ENCODE measurements at places on chromosomes 11 and 22.

DNA sequence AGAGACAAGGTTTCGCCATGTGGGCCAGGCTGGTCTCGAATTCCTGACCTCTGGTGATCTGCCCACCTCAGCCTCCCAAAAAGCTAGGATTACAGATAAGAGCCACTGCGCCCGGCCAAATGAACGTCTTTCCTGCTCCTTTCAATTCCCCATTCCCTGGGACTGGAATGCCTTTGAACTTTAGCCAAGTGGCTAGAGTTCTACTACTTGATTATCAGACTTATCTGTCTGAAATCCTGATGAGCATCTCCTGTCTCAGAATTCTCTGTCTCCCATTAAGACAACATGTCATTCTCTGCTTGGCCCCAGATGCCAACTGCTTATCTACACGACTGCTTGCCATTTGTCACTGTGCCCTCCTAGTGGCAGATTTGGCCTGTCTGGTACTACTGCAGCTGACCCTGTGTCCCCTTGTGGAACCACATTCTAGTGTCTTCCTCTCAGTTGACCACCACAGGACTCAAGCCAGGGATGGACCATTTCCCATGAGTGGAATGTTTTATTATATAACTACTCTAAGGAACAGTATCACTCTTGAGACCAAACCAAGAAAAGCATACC, 33.1 kb upstream of the IPO7 start:
- DNase-seq, result no peak

DNA sequence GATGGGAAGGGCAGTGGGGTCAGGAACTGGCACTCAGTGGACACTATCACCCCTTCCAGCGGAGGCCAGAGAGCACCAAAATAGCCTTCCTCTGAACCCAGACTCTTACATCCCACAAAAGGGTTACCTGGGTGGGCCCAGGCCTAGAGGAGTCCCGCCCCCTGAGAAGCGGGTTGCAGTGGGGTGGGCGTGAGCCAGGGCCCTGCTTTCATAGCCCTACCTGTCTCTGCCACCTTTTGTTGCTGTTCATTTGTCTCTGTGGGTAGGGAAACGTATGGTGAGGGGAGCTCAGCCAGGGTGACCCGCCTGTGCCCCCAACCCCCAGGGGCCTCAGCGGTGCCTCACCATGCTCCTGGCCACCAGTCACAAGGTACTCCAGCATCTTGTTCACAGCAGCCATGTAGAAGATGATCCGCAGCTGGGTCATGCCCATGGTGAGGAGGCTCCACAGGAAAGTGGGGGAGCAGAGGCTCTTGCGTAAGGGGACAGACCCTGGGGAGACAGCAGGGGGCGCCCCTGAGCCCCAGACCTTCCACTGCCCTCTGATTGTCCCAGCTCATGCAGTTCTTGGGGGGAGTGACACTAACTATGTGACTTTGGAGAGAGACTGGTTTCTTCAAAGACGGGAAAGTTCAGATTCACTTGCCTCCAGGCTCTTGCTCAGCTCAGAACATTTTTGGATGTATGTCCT, 24.0 kb downstream of the SLC43A1 start:
- DNase-seq, result no peak

DNA sequence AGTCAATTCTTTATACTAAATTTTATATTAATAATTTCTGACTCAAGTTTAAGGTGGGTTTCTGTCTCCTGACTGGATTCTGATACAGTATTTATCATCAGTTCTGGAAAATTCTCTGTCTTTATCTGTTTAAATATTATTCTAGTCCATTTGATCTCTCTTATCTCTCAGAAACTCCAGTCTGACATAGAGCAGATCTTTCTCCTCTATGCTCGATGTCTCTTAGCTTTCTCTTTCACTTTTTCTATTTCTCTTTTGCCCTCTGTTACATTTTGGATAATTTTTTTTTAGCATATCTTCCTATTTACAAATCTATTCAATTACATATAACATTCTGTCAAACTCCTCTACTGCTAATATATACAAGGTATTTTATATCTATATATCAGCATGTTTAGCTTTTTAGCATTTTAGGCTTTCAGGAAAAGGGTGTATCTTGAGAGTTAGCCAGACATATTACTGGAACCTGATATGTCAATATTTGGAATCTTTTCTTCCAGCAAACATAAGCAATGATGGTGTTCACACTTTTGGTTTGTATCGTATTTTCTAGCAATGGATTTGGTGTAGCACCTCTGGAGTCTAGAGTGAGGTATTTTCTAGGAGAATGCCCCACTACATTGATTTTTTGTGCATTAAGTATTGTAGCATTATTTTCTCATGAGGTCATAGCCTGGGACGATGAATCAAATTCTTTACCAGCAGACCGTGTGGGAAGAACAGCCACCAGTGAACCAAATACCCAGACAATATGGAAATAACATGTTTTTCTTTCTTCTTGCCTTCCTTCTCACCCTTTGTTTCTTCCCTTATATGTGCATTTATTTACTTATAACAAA, 4.1 kb upstream of the NNMT start:
- DNase-seq, result no peak

GRCh38 chr22:40414838-40415505, 44.6 kb downstream of the SGSM3 start:
- no peak for DNase-seq

DNA sequence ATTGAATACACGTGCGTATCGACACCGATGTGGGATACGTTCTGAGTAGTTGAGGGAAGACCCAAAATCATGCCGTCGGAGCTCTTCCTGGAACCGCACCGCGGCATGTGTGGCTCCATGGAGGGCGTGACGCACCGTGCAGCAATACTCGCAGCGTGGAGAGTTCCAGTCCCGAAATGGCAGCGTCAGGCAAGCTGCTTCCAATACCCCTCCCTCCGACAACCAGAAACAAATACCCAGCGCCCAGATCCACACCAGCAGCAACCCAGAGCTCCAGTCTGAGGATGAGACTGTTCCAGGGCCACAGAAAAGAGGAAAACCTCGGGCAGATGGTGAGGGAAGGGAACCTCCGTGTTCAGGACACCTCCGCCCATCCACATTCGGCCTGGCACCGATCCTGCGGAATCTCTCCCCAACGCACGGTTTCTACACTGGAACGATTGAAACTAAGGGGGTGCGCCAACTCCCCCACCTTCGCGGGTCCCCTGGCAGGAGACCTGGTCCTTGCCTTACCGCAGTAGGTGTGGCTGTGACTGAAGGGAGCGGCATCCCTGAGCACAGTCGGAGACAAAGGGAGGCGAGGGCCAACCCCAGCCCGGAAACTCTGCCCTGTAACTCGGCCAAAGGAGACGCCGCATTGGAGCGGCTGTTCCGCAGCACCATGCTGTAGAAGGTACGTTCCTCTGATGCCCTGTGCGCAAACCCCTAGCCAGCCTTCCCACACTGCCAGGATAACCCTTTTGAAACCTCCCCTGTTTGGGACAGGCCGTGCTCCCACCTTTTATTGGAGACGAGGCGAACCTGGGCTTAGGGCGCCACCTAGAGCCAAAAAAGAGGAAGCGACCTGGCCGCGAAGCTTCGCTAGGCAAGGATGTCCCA, 28.2 kb downstream of the DBX1 start:
- DNase-seq, result peak; percentile 52

GRCh38 chr22:50686794-50687193, 14.2 kb downstream of the SHANK3 start:
- DNase-seq, result no peak

DNA sequence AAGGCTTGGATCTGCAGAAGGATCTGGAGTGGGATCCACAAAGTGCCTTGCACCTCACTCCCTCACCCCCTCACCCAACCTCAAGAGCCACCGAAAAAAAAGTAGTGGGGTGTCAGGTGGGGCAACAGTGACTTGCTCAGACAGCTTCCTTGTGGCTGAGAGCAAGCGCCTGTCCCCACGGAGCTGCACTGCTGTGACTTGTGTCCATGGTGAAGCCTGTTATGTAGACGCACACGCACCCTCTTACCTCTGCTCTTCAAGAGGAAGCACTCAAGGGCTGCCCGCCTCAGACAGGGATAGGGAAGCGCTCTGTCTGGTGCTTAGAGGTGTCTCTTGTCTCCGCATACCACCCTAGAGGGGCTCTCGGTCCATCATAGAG, 1.2 kb downstream of the DRD2 start:
- no peak for DNase-seq

DNA sequence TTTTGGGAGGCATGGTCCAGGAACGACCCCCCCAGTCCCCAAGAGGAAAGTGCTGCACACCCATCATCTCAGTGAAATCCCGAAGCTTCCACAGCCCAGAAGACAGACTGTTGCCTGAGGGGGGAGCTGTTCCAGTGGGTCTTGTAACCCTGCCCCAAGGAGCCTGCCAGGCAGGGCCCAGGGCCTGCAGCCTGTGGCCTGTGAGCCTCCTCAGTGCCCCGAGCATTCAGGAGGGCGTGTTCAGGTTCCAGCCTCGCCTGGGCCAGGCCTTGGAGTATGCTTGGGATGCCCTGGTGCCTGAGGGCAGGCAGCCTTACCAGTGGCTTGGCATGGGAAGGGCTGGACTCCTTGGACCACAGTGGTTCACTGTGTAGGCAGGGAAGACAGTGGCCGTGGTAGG, 18.0 kb upstream of the CABP2 start:
- DNase-seq, result no peak

DNA sequence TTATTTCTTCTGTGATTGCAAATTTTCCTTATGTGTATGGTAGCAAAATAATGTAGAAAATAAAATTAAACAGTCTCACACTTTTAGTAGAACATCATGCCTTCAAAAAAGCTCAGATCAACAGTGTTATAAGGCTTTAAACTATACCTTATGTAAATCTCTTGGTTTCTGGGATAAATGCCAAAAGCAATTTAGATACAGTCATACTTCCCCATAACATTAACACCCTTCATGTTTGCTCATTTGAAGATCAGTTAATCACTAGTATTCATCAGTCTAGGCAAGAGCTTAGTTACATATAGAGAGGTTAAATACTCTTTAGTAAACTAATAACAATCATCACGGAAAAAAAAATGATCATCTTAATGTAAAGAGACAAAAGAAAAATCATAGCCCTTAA, 421.8 kb upstream of the ANO3 start:
- DNase-seq, result peak; percentile 30

DNA sequence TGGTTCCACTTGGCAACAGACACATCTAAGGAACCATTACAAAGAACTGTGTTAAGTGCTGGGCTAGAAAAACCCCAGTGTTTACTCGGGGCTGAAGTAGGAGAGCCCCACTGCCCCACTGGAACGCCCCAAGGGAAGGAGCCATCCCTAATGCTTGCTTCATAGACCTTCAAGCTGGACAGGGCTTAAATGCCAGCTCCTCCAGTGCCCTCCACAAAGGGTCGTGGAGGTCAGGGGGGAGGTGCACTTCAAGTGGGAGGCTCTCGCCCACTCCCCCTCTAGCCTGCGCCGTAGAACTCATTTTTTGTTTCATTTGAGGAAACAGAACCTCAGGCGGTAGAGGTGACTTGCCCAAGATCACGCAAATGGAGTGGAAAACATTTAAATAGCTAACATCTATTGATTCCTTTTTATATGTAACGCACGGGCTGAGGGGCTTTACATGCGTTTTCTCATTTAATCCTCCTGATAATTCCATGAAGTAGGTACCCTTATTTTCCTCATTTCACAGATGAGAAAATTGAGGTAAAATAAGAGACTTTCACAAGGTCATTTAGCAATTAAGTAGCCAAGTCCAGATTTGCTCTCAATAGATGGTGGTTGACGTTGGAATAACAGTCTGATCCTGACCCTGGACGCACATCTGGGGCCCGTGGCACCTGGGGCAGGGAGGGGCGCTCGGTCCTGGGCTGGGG, 545 bp upstream of the ZDHHC13 start:
- DNase-seq, result no peak

DNA sequence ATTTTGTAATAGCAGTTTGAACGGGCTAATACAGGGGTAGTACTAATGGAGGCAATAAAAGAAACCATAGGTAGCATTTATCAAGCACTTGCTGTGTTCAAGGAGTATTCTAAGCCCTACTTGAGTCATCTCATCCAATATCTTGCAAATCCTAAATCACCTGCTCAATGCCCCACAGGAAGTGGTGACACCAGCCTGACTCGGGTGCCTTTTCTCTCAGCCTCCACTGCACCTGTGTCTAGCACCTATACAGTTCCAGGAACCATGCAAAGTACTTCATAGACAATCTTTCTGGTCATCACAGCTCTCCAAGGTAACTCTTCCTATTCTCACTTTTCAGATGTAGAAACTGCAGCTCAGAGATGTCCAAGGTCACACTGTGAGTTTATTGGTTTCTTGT, 98.0 kb downstream of the PRR5L start:
- no peak for DNase-seq

- no peak for DNase-seq
Measured at GRCh38 chr22:45166932-45167331, 3.2 kb downstream of the NUP50 start.

DNA sequence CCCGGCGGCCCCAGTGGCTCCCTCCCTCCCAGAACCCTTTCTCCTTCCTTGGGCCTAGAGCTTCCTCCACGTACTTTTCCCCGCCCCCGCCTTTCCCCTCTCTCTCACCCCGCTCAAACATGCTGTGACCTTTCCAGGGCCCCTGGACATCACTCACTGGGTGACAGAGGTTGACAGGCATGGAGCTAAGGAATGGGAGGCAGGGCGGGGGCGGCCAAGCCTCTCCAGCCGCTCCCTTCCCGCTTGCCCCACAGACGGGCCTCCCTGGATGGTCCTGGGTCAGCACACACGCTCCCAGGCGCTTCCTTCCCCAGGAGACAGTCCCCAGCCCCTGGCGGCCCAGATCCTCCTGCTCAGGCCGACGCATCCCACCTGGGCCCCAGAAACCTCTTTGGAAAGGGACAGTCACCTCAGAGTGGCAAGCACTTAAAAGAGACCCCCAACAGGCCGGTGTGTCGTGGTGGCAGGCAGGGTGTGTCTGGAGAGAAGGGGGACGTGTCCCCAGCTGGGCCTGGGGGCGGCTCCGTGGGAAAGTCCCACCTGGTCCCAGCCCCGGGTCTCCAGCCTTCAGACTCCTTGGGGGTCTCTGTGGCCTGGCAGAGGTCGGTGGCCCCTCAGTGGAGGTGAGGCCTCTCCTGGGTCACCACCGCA, 8.8 kb downstream of the H19 start:
- DNase-seq, result no peak

DNA sequence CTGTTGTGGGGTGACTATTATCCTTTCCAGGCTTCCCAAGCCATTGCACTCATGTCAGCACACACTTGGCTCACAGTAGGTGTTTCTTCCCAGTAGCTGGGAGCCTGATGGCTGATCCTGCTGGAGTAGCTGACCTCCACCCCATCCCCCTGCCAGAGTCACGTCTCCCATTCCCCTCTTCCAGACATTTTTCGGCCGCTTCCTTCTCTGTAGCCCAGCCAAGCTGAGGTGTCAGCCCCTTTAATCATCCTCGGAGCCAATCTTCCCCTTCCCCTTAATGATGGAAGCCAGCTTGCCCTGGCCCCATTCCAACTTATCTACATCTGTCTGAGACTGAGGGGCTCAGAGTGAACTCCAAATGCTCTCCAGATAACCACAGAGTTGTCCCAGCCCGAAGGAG, 550.7 kb downstream of the MN1 start:
- DNase-seq, result no peak

Data from putamen (tissue), 1 donor.